ENCODE measurements at places on chromosomes 7 and 10.

- DNase-seq, result no peak
Measured at GRCh38 chr10:16520900-16521299, 779 bp downstream of the C1QL3 start.

DNA sequence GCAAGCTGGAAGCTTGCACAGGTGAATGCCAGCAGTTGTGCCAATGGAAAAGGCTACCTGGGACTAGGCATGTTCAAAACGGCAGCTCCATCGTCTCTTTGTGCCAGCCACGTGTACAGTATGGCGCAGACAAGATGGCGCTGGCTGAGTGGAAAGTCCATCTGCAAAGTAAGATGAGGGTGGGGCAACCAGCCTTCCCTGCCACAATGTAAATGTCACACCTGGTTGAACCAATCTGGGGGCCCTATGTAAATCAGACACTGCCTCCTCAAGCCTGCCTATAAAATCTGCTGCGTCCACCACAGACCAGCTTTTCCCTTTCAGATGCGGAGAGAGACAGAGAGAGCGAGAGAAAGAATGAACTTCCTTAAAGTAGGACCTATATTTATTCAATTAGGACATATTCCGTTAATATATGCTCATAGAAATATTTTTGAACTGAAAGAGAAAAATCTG lies 18.5 kb upstream of the C7orf33 start:
- DNase-seq, result no peak

GRCh38 chr7:27211764-27212204 lies 11.9 kb upstream of the HOXA13 start:
- no peak for DNase-seq

DNA sequence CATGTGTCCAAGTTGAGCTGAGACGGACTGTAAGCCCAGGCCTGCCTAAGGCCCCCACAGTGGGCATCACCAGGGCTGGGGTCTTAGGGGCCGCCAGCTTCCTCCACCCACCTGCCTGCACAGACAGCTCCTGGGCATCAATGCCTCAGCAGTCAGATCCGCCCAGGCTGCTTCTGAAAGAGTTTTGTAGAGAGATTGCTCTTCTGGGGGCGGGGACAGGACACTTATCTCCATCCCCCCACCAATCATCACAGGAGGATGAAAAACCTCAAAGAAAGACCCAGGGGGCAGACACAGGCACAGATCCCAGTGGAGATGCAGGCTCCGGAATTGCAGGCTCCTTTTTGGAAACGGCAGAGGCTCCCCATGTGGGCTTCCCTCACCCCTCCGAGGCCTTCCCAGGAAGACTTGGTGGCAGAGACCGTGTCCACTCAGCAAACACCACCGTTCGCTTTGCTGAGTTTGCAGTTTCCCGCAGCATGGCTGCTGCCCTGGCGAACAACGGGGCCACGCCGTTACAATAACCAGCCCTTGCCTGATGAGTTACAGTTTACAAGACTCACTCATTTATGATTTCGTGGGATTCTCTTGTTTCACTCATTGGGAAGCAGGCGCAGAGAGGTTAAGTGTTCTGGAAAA lies 96.4 kb downstream of the MKI67 start:
- DNase-seq, result no peak

DNA sequence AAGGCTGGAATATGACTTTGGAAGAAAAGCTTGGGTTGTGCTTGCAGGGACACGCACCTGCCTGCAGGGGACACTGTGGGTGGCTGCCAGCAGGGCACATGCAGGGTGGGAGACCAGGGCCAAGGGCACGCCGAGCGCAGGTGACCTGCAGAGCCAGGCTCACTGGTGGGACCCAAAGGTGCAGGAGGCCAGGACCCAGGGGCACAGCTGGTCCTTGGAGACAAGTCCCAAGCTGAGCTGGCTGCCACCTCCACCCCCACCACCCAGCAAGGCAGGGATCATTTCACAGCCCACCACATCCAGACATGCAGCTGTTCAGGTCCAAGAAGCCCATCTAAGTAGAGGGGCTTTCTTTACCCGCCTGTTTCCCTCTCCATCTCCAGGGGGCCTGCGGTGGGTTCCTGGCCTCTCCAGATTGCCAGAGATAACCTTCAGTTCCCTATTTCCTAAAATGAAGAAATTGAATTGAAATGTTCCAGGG lies 13.8 kb upstream of the CLIP2 start:
- DNase-seq, result no peak

GRCh38 chr7:151179287-151179860 lies 7.7 kb downstream of the ASB10 start:
- DNase-seq, result no peak

DNA sequence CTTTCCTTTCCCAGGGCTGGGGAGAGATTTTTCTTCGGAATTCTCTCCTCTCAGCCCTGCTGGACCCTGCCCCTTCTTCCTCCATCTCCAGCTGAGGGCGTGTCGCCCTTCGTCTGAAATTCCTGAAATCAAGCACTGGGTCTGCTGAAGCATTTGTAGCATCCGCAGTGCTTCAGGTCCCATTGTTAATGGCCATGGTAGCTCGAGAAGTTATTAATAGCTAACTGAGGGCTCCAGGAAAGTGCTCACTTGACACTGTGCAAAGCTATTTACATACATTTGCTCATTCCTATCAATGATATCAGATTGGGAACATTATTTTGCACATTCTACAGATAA lies 515 bp downstream of the FAM149B1 start:
- DNase-seq, result no peak

Data from stimulated activated CD8-positive, alpha-beta memory T cell treated with anti-CD3 and anti-CD28 coated beads, Interleukin-15, amount 100 ng/mL, for 4 hours (primary cell).